ENCODE measurements at places on chromosomes 11 and 22.

- DNase-seq = no peak
These were observed 14.3 kb upstream of the ALX4 start for GRCh38 chr11:44324222-44324621.

DNA sequence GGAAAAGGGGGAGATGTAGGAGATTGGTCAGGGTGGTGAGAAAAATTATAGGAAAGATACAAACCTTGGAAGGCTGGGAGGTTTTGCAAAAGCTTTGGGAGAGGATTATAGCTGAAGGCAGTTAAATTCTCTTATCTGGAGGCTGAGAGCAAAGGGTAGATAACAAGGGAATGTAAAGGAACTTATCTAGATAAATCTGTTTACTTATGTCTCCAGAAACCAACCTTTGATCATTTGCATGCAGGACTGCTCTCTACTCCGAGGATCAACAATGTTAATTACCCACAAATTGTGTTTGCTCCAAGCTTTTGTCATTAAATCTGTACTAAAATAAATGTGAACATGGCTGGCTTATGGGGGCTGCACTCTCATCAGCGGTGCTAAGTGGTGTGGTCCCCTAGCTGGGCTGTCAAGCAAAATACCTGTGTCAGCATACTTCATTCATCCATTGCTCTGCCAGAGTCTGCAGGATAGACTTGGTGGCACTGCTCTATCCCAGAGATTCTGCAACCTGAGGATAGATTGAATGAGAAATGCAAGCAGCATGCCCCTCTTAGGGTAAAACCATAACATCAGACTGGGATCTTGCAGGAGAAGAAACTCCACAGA, 1599.2 kb upstream of the TENM4 start:
- no peak for DNase-seq

DNA sequence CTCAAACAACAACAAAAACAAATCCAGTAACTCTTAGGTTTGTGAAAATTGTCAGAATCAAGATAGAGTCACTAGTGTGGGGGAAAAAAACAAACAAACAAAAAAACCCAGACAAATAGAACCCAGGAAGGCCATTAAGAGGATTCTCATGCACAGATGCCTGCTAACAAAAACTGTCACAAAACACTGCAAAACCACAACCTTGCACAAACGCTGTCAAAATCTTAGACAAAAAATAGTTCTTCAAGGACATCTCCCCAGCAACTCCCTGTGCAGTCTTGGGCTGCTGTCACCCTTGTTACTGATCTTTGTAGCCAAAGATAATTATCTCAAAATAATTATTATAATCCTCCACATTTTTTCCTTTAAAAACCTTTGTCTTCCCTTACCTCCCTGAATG, 4.6 kb upstream of the ZBED5 start:
- no peak for DNase-seq

GRCh38 chr11:36177836-36178235, 111.4 kb downstream of the COMMD9 start:
- peak; percentile 64 for DNase-seq

DNA sequence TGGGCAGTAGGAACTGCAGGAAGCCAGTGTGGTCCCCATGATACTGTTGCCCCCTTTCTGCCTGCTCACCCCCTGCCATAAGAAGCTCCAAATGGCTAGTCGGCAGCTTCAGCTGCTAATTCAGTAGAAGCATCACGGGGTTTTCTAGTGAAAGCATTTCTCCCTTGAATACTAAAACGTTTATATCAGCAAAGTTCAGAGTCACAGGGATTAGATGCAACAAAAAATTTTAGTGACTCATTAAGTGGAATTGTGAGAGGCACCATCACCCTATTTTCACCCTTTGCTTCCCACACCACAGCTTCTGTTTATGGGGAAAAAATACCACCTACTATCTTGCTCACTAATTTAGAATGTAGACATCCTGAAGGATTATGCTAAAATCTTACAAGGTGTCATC, 25.2 kb downstream of the RAB39A start:
- no peak for DNase-seq

- no peak for DNase-seq
These were observed 31.0 kb upstream of the HSD17B12 start for GRCh38 chr11:43649501-43649900.

GRCh38 chr11:117143390-117143789, 697 bp upstream of the PAFAH1B2 start:
- peak; percentile 37 for DNase-seq

DNA sequence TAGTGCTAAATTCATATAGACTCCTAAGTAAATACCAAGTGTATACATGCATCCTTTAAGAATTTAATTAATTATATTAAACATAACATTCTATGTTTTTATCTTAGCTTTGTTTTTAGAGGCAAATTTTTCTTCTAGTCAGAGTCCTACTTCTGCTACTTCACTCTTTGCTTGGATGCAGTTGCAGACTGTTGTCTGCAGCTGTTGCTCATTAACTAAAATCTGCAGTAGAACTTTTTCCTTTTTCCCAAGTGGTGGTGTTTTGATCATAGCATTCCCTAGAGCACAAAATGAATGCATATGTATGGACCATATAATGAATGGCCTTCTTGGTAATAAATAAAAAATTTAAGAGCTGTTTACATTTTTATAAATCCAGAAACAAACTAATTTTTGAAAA, 198.3 kb downstream of the CASP12 start:
- DNase-seq = no peak

DNA sequence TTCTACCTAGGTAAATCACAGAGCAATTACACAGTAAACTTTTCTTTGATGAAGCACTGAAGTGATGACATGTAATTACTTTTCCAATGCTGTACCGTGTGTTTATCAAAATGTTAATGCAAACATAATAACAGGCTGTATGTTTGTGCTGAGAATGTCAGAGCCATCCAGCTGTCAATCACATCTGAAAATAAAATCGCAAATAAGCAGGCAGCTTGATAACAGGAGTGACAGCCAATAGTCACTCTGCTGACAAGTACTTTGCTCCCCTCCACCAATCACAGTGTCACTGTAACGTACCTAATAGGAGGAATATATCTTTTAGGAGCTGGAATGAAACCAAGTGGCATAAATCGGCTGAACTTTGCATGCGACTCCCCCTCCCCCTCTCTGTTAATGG, 119.7 kb downstream of the KIRREL3 start:
- DNase-seq = no peak

DNA sequence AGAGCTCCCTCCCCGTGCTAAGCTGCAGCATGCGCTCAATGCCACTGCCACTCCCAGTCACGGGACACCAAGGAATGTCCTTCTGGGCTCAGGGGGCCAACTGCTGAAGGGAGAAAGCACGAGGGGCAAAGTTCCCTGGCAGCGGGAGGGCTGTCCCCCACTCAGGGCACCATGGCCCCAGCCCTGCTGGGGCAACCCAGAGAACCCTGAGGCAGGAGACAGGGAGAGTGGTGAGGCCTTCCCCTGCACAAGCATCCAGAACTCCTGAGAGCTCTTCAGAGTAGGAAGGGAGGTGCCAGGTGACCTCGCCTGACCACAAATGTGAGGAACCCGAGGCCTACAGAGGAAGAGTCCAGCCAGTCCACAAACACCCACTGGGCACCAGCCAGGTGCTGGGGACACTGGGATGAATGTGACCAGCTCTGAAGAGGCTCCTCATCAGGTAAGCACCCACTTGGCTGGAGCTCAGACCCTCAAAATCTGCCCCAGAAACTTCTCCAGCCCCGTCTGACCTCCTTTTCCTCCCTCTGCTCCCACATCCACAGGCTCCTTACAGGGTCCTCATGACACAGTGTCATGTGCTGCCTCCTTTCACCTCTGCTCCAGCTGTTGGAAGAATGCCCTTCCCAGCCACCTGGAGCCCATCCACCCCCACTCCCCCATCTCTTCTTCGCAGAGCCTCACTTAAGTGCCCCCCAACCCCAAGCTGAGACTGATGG, 15.6 kb downstream of the GDPD5 start:
- DNase-seq = no peak

- DNase-seq = peak; percentile 27
These were observed 34.7 kb downstream of the RNF169 start for GRCh38 chr11:74783241-74783871.

DNA sequence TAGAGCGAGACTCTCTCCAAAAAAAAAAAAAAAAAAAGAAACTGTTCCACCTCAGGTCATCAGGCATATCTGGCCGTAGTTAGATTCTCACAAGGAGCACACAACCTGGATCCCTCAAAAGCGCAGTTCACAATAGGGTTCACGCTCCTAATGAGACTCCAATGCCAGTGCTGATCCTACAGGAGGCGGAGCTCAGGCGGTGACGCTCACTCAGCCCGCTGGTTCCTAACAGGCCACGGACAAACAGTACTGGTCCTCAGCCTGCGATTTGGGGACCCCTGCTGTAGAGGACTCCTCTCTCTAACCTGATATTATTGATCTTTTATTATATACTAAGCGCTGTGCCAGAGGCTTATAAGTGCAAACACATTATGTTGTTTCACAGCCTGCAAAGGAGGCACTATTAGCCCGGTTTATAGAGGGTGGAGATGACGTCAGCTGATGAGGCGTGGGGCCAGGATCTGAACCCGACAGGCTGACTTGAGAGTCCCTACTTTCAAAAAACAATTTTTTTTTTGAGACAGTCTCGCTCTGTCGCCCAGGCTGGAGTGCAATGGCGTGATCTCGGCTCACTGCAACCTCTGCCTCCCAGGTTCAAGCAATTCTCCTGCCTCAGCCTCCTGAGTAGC, 4.9 kb upstream of the MAFF start:
- no peak for DNase-seq

- DNase-seq = no peak
These were observed 805.6 kb upstream of the LRRC4C start for GRCh38 chr11:42265072-42265471.

DNA sequence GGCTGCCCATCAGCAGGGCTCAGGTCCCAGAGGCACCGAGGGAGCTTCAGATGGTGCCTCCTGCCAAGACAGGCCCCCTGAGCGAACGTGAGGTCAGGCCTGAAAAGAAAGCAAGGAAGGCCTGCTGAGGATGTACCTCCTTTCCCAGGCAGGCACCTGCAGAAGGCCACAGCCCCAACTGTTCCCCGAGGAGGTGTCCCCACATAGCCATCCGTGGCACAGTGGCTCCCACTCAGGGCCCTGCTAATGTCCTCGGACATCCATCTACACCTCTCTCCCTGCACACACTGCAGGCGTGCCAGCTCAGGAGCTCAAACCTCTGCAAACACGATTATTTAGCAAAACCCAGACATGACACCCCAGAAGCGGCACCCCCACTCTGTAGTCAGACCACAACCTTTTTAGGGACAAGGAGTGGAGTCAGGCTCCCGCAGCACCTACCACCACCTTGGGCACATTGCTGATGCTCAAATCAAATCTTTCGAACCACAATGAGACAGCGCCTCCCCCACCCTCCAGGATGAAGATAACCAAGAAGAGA, 36.9 kb downstream of the SHANK2 start:
- DNase-seq = no peak

- no peak for DNase-seq
These were observed 71.2 kb downstream of the CLPB start for GRCh38 chr11:72363112-72363511.

DNA sequence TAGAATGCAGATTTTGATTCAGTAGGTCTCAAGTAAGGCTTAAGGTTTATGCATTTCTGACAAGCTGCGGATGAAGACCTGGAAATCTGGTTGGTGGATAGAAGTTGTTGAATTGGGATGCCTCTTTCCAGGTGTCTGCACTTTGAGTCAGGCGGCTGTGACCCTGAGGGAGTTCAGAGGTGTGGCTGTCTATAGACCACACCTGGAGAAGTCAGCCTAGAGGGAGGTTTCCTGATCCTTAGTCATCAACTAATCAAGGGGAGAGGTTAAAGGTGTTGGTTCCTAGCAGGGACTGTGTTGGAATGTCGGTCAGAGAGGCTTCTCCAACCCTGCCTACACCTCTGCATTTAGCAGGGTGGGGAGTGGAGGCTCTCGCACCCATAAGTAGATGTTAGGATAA, 8.0 kb downstream of the GLB1L2 start:
- DNase-seq = no peak

- no peak for DNase-seq
These were observed 50.8 kb downstream of the GRAMD1B start for GRCh38 chr11:123480882-123481281.

GRCh38 chr11:22657101-22657694, 9.2 kb upstream of the GAS2 start:
- DNase-seq = no peak

GRCh38 chr11:63229815-63230214, 13.6 kb downstream of the SLC22A25 start:
- no peak for DNase-seq

GRCh38 chr22:45149671-45150070, 14.1 kb upstream of the NUP50 start:
- DNase-seq = no peak

DNA sequence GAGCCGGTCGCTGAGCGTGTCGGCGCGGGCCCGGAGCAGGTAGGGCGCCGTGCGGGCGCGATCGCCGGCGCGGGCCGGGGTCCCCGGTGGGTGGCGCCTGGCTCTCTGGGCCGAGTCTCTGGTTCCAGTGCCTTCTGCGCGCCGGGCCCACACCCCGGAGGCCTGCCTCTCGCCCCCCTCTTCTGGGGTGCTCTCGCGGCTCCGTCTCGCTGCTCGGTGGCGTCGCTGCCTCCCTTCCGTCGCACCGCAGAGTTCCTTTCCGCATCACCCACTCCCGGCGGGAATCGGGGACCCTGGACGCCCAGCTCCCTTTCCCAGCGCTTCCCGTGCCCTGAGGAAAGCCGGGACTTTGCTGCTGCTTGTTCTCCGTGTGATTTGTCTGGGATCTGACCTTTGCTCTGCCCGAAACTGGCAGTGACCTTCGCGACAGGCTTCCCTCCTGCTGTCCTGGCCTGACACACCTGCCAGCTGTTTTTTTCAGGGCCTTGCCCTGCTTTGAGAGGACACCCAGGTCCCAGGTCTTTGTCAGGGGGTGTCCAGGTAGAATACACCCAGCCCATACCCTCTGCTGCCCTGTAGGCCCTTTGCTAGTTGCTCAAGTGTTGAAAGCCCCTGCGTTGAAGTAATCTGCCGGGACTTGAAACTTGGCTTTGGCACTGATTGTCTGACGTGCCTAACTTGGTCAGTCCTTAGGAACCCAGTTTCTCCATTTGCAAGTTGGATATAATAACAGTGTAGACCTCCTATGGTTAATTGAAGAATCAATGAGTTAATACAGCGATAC, 711 bp downstream of the FDX1 start:
- peak; percentile 18 for DNase-seq
